ENCODE measurements at places on chromosomes 13 and 19. TPM values are rescaled to one million over a fixed set of nuclear protein-coding genes. Genes with fewer than 3 reads are reported as not detected.

Gene CGB3
- total RNA-seq = not detected

Gene CEACAM3
- not detected for total RNA-seq

Gene ATP8A2
- total RNA-seq = 1.0 TPM

Gene GRIK5
- not detected for total RNA-seq

Gene MAST3
- 8.5 TPM for total RNA-seq

Gene PNMA8C
- total RNA-seq = 0.98 TPM
